ENCODE measurements at places on chromosomes 7 and 10.

DNA sequence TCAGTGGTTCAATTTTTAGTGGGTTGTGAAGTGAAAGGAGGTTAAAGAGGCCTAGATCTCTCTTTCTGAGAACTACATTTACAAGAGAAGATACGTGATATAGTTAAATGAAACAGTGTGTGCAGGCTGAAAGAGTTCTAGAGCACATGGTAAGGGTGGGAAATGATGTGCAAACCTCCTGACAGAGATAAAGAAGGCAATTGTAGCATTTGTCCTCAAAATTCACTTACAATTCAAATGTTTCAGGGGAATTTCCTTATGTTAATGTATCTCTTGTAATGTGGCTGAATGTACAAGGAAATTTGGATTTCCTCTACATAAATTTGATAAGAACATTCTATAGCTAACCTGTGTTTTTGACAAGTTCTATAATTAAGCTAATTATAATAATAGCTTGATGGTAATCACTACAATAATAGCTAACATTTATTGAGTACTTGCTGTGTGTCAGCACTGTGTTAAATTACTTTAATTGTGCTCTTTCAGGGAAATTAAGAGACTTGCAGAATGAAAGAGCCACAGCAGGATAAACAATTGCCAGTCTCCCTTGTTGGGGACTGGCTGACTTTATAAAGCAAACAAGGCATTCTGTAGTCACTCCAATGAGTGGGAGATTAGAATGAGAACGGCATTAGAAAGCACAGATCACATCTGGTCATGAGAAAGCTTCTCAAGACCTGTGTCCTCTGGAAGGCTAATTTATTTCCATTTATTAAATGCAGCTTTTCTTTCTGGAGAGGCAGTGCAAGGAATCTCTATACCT, 139.7 kb upstream of the TMEM72 start:
- DNase-seq, result no peak

- DNase-seq, result no peak
Measured at GRCh38 chr7:80347173-80347572, 164.7 kb downstream of the GNAT3 start.

GRCh38 chr10:6486309-6486708, 93.8 kb downstream of the PRKCQ start:
- DNase-seq, result no peak

- DNase-seq, result no peak
Measured at GRCh38 chr10:113266147-113266546, 286.7 kb upstream of the HABP2 start.

DNA sequence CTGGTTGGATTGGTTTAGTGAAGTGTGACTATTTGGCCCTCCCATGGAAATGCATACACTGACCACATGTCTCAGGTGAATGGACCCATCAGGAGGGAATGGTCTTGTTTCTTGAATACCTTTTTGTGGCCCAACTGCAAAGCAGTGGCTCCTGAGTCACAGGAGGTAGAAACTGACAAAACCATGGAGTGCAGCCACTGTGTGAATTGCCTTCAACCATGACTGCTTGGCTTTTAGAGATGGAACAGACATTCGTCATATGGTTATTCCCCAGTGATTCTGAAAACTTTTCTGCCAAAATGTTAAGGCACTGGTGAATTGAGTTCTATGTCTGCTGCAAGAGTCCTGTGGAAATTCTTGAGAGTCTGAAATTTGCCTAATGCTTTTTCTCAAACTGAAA, 64.7 kb downstream of the CDK14 start:
- no peak for DNase-seq

GRCh38 chr10:128835361-128835760, 631.7 kb upstream of the MGMT start:
- no peak for DNase-seq
